ENCODE measurements at places on chromosomes 7 and 10. TPM values are rescaled to one million over a fixed set of nuclear protein-coding genes. Genes with fewer than 3 reads are reported as not detected.

- no peak for DNase-seq
These were observed 213.0 kb downstream of the BAMBI start for GRCh38 chr10:28890121-28890950.

DNA sequence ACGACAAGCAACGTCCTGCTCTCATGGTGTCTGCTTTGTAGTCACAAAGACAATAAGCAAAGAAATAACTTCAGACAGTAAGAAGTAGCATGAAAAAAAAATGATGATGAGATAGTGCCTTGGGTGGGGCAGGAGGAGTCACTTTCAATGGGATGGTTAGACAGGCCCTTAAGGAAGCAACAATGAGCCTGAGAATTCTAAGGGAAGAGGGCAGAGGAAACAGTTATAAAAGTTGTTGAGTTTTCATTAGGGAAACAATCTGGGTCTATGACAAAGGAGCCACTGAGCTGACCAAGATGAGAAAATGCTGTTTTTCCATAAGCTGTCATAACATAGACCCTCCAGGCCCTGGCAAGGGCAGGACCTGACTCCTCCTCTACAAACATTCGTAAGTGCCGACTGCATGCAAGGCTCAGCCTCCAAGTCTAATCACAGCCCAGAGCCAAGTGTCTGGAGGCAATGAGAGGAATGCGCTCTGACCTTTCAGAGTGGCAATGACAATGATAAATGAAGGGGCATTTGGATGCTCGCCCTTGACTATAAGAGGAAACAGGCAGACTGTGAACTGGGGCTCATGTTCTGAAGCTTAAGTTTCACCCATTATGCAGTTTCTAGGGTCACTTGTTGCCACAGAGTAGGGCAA lies 43.7 kb downstream of the PPP1R3C start:
- peak; percentile 99 for DNase-seq

DNA sequence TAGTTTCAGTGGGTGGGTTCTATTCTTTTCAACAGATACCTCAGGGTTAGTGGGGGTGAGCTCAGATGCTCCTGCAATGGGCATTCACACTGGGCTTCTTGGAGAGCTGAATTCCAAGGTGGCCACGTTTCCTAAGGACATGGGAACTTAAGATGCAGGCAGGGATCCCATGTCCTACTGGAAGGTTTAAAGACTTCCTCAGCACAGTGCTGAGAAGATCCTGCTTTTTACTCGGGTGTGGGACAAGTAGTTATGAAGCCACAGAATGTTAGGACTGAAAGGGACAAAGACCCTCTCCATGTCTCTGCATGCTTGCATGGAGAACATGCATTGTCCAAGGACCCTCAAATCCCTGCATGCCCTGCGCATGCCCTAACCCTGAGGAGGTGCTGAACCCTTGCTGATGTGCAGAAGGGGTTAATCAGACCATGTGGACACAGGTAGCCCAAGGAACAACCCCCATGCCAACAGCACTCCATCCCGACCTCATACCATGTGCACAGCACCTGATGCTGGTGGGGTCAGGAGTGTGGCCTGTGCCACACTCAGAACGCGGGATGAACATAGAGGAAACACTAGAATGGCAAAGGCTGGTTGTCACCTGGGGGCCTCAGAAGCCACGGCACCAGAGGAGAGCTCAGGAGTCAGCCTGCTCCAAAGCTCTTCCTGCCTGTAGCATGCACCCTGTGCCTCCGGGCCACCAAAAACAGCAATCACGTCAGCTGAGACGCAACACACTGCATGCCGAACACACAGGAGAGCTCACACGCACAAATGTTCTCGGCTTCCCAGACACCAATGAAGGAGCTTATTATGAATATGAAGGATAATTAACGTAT lies 15.2 kb downstream of the IL2RA start:
- no peak for DNase-seq

DNA sequence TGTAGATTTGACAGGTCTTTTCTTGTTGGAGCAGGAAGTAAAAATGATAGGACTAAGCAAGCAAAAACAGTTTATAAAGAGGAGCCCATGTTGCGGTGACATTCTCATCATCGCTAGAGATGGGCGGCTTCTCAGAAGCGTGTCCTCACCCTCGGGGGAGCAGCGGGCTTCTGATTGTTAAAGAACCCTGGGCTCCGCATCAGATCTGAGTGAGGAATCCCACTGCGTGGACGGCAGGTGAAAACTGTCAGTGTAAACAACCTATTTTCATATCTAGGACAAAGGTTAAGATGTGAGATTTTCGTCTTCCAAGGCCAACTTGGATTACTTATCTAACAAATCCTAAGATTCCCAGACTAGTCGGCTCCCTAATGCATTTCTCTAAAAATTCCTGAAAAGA lies 177.6 kb downstream of the ADARB2 start:
- no peak for DNase-seq

GRCh38 chr10:130180416-130180815 lies 44.2 kb downstream of the GLRX3 start:
- no peak for DNase-seq

The SPDYE11 gene
- total RNA-seq: 0.54 TPM

The EGR2 gene
- total RNA-seq: 0.32 TPM

The GLRX3 gene
- 173 TPM for total RNA-seq

The PVRIG gene
- total RNA-seq: not detected

DNA sequence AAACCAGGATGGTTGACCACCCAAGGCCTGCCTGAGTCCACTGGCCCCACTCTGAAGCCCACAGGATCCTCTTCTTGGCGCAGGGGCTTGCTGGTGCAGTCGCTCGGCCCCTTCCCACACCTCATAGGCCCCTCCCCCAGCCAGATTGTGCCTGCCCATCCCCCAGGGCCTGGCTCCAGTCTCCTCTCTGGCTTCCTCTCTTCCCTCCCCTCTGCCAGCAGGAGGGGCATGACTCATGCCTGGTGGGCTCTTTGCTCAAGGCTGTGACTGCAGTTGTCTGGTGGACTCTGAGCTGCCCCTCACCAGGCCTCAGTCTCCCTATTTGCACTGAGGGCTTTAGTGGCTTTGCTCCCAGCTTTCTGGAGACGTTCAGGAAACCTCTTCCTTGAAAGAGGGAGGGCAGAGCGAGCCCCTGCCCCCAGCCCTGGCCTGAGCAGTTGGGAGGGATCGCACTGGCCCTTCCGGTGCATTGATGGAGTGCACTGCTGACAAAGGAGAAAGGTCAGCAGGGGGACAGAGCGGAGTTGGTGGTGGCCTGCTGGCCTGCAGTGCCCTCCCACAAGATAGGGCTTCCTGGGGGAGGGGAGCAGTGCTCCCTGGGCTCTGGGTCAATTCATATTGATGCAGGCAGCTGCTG lies 60.7 kb downstream of the ZMIZ1 start:
- DNase-seq: no peak

The OPN1SW gene
- not detected for total RNA-seq

The IDI2 gene
- not detected for total RNA-seq

The CREB5 gene
- 20.3 TPM for total RNA-seq

GRCh38 chr10:17214971-17215781 lies 12.9 kb upstream of the VIM start:
- no peak for DNase-seq

The NPFFR1 gene
- not detected for total RNA-seq

- DNase-seq: no peak
These were observed 69.5 kb upstream of the ST8SIA6 start for GRCh38 chr10:17523917-17524316.

DNA sequence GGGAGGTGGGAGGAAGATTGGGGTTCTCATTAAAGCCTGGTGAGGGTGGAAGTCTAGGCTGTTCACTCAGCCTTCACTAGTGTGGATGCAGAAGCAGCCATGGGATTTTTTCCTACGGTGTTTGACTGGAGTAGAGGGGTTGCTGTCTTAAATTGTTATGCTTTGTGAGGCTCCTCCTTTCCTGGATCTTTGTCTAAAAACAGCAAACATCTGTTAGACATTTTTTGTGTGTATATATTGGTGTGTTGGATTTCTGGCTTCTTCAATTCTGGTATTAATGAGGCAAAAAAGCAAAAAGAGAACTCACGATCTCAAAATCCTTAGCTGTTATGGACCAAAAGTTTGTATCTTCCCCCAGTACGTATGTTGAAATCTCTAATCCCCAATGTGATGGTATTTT lies 28.2 kb downstream of the MEOX2 start:
- DNase-seq: no peak

DNA sequence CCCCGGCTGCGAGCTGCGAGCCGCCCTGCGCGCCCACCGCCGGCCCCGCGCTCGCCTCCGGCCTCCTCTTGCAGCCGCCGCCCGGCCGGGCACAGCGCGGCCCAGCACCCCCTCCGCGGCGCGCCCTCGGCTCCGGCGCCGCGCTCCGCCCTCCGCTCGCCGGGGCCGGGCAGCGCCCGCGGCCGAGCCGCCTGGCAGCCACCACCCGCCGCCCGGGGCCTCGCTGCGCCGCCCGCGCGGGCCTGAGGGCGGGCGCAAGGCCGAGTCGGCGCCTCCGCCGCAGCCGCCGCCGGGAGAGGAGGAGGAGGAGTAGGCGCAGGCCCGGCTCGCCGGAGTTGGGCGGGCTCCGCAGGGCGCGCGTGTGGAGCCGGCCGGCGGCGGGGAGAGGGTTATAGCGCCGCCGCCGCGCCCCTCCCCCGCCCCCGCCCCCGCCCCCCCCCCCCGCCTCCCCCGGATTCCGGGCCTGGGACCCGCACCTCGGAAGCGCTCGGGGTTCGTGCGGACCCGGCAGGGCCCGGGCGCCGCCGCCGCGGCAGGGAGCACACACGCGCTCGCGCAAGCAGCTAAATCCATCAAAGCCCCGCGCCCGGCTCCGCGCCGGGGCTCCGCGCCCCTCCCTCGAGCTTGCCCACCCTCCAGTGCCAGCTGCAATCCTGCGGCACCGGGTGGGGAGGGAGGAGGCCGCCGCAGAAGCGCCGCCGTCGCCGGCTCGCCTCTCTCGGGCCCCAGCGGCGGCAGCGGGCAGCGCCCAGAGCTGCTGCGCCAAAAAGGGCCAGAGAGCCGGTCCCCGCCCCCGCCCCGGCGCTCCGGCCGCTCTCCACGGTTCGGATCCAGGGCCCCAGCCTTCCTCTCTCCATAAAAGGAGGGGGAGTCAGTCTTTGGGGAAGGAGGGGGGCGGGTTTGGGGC lies at the start of gene PDGFA:
Gene PDGFA, minus strand, starts transcription at position 363 of the 907 bp plus-strand sequence. CDS start 845 bp downstream, outside the sequence.
- DNase-seq: peak; percentile 41

The PRXL2A gene
- 26.9 TPM for total RNA-seq

- DNase-seq: no peak
These were observed 391.4 kb downstream of the NRG3 start for GRCh38 chr10:82266438-82266837.

The IQUB gene
- 0.43 TPM for total RNA-seq

The AP3M1 gene
- total RNA-seq: 60.6 TPM

- DNase-seq: no peak
These were observed 10.1 kb downstream of the CAMK2G start for GRCh38 chr10:73864229-73864628.

The SLC18A2 gene
- not detected for total RNA-seq

DNA sequence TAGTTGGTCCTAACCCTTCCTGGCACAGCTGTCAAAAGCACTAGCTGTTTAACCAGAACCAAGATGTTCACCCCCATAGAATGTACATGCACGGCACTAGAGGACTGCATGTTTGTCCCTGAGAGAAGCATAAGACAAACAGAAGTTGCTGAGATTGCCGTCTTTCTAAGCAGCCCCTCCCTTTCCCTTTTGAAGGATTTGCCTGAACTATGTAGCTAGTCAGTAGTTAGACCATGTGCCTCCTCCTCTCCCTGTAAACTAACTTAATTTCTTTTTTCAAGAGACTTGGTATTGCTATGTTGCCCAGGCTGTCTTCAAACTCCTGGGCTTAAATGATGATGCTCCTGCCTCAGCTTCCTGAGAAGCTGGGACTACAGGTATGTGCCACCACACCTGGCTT lies 40.7 kb downstream of the TBC1D12 start:
- DNase-seq: no peak

The FAM149B1 gene
- 23.6 TPM for total RNA-seq

- DNase-seq: no peak
These were observed 204.5 kb upstream of the CDCA7L start for GRCh38 chr7:22150221-22150620.
